Cortex of kidney (tissue), 1 donor: ENCODE measurements at places on chromosomes 6 and 20.

DNA sequence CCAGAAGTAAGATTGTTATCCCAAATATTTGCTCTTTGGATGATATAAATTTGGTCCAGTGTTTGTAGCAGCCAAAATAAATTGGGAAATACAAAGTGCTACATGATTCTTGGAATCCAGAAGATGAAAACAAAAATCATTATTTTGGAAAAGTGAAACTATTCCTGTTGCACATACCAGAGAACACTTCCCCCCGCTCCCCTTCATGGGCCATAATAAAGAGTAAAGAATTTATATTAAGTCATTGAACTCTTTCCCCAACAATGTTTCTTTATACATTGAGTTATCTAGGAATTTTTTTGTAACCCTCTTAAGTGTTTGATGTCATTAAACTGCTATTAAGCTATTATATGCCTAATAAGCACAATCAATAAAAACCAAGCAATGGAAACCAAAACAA is 490.4 kb upstream of the HS3ST5 start:
- no peak for DNase-seq

DNA sequence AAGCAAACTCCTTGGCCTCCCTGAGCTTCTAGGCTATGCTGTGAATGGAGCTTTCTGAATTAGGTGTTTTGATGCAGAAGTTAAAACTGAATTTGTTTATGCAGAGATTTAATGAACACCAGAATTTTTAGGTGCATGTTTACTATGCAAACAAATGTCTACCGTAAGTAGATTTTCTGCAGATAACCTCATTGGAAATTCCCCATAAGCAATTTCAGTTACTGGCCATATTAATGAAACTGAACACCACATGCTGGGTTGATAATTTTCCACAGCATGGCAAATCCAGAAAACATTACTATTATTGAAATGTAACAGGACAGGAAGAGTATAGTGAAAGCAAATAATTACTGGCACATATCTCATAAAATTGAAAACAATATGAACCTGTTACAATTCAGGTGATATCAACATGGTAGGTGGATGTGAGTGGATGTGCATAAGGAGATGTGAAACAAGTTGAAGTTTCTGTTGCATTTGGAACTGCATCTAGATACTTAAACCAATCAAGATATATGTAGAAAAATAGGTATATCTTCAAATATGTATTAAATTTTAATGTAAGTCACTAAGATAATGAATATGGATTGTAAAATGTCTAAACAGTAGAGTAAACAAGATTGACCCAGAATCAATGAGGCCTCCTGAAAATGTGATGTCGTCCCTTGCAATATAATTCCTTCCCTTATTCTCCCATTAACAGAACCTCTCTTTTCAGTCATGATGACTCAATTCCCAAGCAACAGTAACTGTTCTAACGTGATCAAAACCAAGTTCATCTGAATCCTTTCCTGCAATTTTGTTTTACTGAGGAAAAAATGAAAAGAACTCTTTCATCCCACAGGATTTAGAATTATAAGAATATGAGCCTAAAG is 11.0 kb downstream of the PTCHD4 start:
- DNase-seq: no peak

GRCh38 chr6:19369785-19370184 is 467.4 kb upstream of the ID4 start:
- DNase-seq: no peak

GRCh38 chr20:52751571-52751970 is 220.6 kb upstream of the TSHZ2 start:
- no peak for DNase-seq

GRCh38 chr6:100255701-100256100 is 209.0 kb downstream of the SIM1 start:
- DNase-seq: no peak

GRCh38 chr6:40308533-40309306 is 278.4 kb downstream of the LRFN2 start:
- no peak for DNase-seq

- DNase-seq: no peak
These were observed 45.2 kb downstream of the OSTM1 start for GRCh38 chr6:108029226-108029921.

DNA sequence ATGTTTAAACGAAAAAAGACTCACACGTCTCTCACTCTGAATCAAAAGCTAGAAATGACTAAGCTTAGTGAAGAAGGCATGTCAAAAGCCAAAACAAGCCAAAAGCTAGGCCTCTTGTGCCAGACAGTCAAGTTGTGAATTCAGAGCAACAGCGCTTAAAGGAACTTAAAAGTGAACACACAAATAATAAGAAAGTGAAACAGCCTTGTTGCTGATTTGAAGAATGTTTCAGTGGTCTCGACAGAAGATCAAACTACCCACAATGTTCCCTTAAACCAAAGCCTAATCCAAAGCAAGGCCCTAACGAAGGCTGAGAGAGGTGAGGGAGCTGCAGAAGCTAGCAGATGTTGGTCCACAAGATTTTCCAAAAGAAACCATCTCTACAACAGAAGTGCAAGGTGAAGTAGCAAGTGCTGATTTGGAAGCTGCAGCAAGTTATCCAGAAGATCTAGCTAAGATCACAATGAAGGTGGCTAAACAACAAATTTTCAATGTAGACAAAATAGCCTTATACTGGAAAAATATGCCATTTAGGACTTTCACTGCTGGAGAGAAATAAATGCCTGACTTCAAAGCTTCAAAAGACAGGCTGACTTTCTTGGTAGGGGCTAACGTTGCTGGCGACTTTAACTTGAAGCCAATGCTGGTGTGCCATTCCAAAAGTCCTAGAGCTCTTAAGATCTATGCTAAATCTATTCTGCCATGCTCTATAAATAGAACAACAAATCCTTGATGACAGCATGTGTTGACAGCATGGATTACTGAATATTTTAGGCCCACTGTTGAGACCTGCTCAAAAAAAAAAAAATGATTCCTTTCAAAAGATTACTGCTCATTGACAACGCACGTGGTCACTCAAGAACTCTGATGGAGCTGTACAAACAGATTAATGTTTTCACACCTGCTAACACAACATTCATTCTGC is 40.3 kb downstream of the SEC63 start:
- DNase-seq: no peak

DNA sequence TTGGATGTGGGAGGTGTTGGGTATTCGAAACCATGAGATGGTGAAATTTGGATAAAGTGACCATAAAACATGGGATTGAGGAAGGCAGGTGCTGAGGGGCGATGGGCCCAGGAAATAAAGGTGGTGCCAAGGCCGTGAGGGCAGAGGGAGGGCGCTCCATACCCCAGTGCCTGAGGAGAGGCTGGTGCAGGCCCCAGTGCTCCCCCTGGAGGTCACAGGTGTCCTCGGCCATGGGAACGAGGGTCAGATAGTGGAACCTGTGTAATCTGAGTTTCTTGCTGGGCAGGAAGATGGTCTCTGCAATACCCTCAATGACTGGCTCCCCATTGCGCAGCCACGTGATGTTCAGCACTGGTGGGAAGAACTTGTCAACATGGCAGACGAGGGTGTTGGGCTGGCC is 16.2 kb downstream of the HLA-DPB1 start:
- no peak for DNase-seq

DNA sequence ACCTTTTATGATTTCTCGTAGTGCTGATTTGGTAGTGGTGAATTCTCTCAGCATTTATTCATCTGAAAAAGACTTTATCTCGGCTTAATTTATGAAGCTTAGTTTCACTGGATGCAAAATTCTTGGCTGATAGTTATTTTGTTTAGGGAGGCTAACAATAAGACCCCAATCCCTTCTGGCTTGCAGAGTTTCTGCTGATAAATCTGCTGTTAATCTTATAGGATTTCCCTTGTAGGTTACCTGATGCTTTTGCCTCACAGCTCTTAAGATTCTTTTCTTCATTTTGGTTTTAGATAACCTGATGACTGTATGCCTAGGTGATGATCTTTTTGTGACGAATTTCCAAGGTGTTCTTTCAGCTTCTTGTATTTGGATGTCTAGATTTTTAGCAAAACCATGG is 388.7 kb downstream of the UTRN start:
- DNase-seq: no peak

DNA sequence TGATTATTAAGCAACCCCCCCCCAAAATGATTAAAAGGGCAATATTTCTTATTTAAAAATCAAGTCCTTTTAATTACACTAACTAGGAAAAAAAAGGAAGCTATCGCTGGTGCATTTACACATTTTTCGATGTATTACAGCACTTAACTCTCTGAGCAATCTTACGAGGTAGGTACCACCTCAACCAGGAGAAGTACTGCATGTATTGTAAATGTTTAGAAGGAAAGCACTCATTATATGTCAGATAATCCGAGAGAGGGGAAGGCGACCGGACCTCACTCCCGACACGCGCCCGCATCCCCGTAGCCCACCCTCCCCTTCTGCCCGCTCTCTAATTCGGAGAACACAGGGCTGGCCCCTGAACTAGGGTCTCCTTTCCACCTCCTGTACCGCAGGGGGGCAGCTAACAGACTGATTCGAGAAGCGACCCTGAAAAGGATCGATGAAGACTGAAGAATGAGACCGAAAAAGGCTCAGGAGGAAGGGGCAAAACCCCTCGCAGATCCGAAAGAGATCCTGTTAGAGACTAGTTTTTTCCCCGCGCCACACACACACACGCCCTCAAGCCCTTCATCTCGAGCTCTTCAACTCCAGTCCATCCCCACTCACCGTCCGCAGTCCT is 337 bp downstream of the ESF1 start:
- no peak for DNase-seq

DNA sequence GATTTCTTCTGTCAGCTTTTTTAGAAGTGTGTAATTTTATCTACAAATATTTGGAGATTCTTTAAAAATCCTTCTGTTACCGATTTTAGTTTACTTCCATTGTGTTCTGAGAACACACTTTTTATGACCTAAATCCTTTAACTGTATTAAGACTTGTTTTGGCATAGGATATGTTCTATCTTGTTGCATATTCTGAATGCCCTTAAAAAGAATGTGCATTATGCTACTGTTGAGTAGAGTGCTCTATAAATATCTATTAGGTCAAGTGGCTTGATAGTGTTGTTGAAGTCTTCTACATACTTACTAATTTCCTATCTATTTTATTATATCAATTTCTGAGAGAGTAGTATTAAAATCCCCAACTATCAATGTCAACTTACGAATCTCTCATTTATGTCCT is 502.2 kb downstream of the MAFB start:
- DNase-seq: no peak

GRCh38 chr6:103177791-103178190 is 1681.9 kb downstream of the HACE1 start:
- DNase-seq: no peak

DNA sequence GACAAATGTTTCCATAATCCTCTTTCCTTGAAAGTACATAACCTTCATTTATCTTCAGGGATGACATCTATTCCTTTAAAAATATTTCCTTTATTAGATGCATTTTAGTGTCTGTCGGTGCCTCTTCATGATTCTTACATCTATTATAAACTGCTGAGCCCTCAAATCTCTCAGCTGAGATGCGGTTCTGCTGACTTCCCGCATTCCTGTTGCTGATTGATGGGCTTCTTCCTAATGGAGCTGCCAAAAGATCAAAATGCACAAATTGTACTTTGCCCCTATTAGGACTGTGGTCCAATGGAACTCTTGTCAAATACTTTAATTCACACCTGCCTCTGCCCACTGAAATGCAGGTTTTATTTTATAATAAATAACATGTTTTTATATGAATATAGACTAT is 78.7 kb upstream of the SAMD5 start:
- DNase-seq: no peak

DNA sequence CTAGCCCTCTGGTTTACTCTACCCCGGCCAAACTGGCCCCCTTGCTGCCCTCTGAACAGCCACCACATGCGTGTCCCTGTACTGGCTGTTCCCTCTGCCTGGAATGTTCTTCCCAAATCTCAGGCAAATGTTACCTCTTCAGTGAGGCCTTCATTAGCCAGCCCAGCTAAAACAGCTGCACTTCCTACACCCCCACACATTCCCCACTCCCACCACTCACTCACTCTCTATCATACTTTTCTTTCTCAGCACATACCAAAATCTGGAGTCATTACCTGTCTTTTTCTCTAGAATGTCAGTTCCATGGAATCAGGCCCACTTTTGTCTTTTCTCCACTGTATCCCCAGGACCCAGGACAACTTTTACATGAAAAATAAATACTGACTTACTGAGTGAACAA is 401.2 kb upstream of the SULF2 start:
- DNase-seq: no peak

DNA sequence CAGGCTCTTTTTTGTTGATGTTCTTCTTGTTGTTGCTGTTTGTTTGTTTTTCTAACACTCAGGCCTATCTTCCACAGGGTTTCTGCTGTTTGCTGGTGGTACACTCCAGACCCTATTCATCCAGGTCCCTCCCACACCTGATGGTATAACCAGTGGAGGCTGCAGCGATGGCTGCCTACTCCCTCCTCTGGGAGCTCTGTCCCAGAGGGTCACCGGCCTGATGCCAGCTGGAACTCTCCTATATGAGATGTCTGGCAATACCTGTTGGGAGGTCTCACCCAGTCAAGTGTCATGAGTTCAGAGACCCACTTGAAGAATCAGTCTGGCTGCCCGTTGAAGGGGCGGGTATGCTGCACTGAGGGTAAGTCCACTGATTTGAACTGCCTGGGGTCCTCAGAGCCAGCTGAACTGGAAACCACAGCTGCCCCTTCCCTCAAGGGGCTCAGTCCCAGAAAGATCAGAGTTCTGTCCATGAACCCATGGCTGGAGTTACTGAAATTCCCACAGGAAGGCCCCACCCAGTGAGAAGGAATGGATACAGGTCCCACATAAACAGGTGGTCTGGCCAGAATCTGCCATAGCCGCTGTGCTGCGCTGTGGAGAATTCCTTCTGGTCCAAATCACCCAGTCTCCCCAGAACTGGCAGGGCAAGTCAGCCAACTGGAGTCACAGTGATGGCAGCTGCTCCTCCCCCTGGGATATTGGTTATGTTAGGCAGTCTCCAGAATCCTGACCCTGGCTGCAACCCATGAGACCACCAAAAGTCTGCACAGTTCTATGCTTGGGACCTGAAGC is 664.4 kb downstream of the FRK start:
- no peak for DNase-seq

DNA sequence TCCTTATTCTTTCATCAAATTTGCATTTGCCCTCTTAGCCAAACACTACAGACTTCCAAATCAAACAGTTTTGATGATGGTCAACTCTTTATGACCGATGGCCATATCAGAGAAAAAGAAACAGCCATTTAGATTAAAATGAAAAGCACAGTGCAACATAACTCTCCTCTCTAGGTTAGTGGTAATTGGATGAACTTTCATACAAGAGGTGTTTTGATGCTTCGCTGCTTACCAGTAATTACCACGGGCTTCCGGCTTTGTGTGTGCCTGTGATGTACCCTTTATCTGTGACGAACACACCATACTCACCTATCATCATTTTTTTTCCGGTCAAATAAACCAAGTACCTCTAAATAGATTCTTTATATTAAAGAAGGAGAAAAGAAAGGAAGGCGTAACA is 181.8 kb downstream of the FOXA2 start:
- no peak for DNase-seq
